Spinal cord (tissue), 10 donors: ENCODE measurements at places on chromosomes 12 and 14.

DNA sequence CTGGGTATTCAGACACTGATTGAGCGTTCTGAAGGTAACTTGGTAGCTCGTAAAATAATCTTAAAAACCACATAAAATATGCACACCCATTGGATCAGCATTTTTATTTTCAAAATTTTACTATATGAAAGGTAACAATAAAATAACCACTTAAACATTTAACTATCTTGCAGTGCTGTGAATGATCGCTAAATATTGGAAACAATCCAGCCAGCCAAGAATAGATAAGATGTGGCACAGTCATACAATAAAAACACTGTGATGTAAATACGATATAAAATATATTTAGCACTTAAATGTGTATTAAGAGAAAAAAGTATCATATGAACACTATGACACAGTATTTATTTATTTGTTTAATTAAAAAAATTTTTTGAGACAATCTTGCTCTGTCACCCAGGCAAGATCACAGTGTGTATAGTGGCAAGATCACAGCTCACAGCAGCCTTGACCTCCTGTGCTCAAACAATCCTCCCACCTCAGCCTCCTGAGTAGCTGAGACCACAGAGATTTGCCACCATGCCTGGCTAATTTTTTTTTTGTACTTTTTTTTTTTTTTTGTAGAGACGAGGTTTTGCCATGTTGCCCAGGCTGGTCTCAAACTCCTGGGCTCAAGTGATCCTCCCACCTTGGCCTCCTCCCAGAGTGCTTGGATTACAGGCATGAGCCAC lies 39.4 kb downstream of the SDR9C7 start:
- DNase-seq: no peak

DNA sequence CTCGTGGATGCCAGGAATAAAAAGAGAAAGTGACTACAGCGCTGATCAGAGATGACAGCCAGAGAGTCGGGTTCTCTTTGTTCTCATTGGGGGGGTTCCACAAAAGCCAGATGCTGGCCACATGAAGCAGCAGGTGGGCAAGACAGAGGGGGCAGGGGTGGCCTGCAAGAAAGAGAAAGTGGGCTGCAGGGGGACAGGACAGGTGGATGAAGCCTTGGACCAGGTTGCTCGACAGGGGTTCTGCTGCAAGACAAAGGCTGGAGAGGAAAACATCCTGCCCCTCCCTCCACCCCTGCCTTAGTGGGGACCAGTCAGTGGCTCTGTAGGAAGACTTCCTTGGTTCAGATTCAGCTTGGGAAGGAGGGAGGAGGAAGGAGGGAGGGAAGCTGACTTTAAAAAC lies 126.2 kb downstream of the KSR2 start:
- no peak for DNase-seq

DNA sequence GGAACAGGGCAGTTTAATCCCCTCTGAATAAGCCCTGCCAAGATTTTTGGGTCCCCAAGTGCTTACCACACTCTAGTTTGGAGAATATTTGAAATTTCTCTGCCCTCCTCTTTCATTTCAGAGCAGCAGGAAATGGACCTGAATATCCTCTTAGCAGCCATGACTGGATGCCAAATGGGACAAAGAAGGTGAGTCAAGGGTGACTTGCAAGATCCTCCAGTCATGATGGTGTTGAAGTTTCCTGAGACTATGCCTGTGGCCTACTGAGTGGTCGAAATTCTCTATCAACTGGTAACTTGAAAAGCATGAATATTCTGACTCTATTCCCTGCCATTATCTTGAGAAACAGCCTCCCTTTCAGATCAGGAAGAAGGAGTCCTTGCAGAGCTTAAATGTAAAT lies 1674.7 kb upstream of the SEL1L start:
- DNase-seq: no peak

DNA sequence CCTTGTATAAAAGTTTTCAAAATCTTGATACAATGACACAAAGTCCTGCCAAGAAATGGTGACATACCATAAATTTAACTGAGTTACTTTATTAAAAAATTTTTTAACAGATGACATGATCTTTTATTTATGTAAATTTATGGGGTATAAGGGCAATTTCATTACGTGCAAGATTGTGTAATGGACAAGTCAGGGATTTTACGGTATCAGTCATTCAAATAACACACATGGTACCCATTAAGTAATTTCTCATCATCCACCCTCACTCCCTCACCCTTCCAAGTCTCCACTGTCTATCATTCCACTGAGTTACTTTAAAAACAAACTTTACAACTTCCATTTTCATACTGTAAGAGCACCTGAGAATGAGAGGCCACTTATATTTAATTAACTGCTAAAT lies 37.4 kb downstream of the SPTLC2 start:
- no peak for DNase-seq

DNA sequence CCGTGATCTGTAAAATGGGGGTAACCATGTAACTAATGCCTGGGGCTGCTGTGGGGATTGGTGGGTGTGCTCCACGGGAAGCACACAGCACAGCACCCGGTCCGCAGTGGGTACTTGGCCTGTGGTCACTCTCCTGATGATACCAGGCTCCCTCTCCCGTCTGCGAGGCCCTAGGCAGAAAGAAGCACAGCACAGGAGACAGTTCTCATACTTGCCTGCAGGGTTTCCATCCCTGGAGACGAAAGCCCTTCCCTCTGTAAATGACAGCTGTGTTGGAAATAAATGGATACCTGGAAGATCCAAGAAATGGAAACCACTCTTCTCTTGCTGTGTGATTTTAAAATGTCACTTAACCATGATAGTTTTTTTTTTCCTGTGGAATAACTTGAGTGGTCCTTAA lies 7.9 kb upstream of the PRMT8 start:
- DNase-seq: no peak

- no peak for DNase-seq
Observed at GRCh38 chr14:56482310-56482911, 97.2 kb upstream of the TMEM260 start.

GRCh38 chr14:61342486-61342885 lies 21.1 kb downstream of the PRKCH start:
- DNase-seq: no peak

DNA sequence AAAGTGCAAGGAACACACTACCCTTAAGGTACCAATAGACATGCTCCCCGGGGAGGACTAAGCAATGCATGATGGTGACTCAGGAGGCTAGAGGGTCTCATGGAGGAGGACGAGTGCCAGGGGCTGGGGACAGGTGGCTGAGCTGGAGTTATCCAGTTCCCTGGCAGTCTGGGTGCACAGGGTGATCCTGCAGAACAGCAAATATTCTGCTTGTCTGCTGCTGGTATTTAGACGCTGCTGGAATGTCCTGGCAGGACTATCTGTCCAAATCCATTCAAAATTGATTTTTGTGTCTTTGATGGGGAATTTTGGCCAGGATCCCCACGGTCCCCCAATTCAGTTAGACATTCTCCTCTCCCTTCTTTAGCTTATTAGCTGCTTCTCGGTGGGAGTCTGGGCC lies 138.7 kb downstream of the C12orf75 start:
- DNase-seq: no peak

DNA sequence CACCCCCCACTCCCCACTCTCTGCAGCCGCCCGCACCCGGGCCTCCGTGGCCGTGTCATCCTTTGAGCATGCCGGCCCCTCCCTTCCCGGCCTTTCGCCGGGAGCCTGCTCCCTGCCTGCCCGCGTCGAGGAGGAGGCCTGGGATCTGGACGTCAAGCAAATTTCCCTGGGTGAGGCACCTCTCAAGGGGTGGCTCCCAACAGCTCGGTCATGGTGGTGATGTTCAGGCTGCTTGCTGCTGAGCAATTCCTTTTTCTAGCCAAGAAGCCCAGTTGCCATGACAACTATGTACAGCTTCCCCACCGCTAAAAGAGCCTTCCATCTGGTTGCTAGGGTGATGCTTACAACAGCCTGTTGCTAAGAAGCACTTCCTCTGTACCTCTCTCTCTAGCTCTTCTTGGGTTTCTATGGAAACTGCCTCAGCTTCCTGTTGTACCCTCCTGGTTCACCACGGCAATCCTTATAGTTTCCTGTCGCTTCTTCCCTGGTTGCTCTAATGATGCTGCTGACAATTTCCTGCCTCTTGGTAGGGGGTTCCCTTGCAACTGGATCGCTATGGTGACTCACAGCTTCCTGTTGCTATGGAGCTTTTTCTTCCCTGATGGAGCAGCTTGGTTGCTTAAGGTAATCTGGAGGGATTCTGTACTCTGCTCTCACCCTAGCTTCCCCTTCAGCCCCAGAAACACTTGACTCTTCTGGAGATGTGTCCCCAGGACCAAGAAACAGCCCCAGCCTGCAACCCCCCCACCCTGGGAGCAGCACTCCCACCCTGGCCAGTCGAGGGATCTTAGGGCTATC lies 11.0 kb downstream of the ZNF219 start:
- DNase-seq: peak; percentile 98
